ENCODE measurements at places on chromosomes 7 and 10.

DNA sequence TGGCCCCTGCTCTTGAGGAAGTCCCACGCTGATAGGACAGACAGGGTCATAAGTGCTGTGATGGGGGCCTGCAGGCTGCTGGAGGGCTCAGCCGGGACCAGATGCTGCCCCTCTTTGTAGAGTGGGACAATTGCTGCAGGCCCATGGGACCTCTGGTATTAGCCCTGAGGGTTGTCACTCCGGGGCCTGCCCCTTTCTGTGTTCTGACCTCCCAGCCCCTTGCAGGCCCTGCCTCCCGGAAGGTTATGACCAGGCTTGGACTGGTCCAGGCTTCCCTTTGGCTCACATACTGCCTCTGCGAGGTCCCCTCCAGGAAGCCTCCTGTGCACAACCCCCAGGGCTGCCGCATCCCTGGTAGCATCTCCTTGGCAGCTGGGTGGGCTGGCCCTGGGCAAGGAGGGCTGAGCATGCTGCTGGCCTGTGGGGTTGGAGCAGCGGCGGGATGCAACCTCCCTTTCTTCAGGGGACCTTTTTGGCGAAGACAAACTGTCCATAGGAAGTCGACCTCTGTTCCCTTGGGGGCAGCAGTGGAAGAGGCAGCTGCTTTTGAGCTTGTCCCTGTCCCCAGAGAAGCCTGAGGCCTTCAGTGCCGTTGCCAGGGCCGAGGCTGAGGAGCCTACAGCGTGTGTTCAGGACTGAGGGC, 8.8 kb downstream of the LIMK1 start:
- DNase-seq = no peak

DNA sequence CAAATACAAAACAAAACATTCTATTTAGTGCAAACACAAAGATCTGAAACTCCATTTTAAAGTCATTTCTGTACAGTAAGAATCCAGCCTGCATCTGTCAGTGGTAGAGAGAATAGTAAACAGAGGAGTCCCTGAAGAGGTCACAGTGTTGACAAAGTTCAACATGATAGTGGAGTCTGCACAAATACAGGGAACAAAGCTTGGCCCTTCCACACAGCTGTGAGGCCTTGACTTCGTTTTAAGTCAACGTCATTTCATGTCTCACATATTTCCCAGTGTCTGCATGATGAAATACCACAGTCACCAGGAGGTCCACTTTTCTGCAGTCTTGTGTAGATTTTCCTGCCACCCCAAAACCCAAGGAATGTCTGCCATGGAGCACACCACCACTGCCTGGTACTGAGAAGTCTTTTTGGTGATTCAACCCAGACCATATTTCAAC, 33.0 kb downstream of the CYP26A1 start:
- DNase-seq = no peak

GRCh38 chr7:127715272-127715671, 63.3 kb downstream of the SND1 start:
- DNase-seq = no peak

GRCh38 chr7:145224775-145225174, 388.9 kb upstream of the TPK1 start:
- DNase-seq = no peak

- no peak for DNase-seq
Measured at GRCh38 chr10:24962995-24963394, 10.6 kb upstream of the PRTFDC1 start.

GRCh38 chr10:130487566-130487965, 351.4 kb downstream of the GLRX3 start:
- no peak for DNase-seq

GRCh38 chr10:52197098-52197497, 117.0 kb upstream of the DKK1 start:
- DNase-seq = no peak

DNA sequence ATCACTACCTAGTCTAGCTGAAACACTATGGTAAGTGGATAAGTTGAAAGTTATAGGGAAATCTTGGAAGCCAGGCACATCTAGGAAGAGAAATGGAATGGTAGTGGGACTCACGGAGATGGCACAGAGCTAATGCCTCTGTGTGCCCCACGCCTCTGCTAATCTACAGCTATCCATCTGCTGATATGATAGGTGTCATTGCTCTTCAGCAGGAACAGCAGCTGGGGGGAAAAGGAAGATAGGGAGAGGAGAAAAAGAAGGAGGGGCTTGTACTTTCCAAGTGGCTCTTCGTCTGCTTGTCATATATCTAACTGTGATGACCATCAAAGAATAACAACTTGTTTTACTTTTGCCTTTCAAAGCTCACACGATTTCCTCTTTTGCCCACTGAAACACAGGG, 1199.1 kb upstream of the SORCS1 start:
- no peak for DNase-seq

GRCh38 chr10:20492447-20492846, 404.7 kb downstream of the NEBL start:
- no peak for DNase-seq

DNA sequence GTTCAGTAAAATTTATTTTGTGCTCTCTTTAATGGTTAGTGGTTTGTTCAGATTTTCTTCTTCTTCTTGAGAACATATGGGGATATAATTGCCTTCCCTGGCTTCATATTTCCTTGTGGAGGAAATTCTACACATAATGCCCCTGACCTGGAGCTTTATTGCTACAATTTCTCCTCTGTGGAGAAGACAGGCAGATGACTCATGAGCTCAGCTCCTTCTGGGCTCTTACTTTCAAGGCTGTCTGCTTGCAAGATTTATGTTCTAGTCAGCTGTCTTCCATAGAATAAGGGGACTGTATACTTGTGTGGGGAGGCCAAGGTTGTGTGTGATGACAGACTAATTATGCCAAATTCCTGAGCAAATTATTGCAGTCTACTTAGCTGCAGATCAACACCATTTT, 1.6 kb downstream of the LRRD1 start:
- no peak for DNase-seq

DNA sequence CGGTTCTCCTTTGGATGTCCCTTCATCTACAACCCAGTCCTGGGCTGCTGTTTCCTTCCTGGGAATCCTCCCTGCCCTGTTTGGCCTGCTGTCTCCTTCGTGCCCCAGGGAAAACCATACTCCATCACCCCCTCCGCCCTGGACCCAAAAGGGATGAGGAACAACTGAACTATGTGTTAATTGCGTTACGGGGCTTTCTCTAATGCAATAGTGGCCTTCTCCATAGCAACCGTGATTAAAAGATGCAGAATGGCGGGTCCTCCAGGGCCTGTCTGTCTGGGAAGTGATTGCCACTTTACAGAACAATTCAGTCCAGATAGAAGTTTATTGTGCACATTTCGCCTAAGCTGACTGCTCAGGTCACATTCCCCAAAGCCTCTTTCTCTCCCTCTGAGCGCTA, 112.0 kb upstream of the FGFR2 start:
- DNase-seq = no peak

DNA sequence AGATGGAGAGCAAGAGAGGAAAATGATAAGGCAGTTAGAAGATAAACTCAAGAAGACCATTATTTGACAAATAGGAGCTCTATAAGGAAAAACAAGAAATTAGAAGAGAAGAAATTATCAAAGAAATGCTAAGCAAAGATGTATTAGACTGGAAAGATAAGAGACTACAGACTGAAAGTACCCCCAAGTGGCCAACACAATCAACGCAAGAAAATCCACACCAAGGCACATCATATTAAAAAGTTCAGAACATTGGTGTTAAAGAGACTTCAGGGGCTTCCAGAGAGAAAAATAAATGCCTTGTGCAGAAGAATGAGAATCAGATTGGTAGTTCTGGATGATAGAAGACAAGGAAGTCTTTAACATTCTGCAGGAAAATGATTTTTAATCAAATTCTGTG, 46.0 kb downstream of the SH2D4B start:
- DNase-seq = no peak

DNA sequence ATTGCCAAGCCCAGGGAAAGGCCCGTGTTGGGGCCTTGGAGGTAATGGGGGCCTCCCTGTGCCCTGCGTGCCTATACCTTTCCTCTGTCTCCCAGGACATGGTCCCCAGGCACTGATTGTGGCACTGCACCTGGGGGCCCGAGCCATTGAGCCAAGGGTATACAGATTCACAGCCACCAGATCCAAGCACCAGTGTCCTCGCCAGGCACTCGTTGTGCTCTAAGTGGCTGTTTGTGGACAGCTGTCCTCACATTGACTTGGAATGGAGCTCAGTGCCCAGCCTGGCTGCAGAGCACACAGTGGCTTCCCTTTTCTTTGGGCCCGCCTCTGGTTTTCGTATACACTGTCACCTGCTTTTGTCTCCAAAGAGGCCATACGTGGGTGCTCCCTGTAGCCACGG, 72.0 kb upstream of the BTBD16 start:
- no peak for DNase-seq

- DNase-seq = no peak
Measured at GRCh38 chr10:46050941-46051623, 5.0 kb upstream of the MSMB start.

GRCh38 chr7:36045326-36045725, 107.7 kb upstream of the EEPD1 start:
- no peak for DNase-seq

DNA sequence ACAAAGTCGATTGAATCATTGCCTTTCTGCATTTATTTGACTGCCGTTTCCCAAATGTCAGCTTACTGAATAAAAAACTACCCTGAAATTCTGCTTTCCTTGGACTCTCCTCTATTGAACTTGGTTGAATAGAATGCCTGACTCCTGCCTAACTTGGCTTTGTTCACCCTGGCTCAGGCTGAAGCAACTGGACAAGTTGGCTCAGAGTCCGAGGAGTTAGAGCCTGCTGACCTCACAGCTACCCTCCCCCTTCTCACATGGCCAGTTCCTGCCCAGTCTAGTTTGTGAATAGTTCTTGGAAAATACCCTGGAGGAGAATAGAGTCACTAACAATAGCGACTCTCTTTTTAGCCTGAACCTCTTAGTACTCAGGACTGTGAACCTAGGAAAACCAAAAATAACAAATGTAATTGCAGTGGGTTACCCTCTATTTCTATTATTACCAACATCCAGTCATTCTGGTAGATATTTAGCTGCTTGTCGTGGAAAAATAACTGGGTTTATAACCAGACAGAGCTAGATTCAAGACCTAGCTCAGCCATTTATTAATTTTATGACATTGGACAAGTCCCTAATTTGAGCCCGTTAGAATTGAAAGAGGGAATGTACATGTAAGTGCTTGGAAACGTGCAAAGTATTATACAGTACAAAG, 17.3 kb upstream of the NRBF2 start:
- DNase-seq = no peak

GRCh38 chr10:5949009-5949759, 28.2 kb downstream of the IL15RA start:
- DNase-seq = peak; percentile 26

DNA sequence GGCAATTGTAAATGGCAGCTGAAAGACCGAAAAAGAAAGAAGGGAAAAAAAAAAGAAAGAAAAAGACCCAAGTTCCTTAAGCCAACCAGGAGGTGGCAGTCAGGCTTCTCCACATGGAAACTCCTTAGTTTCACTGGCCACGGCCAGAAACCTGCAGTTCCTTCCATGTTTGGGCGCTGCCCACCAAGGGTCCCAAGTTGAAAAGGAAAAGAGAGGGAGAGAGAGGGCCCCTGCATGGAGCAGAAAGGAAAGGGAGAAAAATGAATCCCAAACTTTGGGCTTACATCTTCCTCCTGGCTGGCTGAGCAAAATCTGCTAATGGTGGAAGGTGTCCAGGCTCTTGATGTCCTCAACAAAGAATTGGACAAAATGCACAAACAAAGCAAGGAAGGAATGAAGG, 31.8 kb upstream of the ABCA13 start:
- DNase-seq = no peak

GRCh38 chr7:73828107-73828803, 2.5 kb upstream of the CLDN4 start:
- no peak for DNase-seq

GRCh38 chr10:21534604-21535493, 817 bp downstream of the MLLT10 start:
- no peak for DNase-seq

GRCh38 chr10:131795761-131796160, 105.0 kb upstream of the PPP2R2D start:
- DNase-seq = no peak

- DNase-seq = no peak
Measured at GRCh38 chr10:61455656-61456055, 2.5 kb upstream of the TMEM26 start.

DNA sequence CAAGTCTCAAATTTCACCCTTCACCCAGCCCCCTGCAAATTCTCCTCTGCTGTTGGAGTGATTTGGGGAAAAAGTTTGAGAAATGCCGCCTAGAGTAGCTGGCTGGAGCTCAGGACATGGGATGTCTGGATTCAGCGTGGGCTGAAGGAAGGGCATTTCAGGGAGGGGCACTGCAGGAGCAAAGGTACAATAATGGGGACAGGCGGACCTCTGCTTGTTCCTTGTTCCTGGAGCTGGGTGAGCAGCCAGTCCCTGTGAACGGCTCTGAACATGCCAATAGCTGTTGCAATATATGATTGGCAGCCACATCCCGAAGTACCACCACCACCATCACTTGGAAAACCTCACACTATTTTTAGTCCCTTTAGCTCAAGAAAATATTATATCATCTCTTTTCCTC, 23.4 kb downstream of the ADRA2A start:
- no peak for DNase-seq

DNA sequence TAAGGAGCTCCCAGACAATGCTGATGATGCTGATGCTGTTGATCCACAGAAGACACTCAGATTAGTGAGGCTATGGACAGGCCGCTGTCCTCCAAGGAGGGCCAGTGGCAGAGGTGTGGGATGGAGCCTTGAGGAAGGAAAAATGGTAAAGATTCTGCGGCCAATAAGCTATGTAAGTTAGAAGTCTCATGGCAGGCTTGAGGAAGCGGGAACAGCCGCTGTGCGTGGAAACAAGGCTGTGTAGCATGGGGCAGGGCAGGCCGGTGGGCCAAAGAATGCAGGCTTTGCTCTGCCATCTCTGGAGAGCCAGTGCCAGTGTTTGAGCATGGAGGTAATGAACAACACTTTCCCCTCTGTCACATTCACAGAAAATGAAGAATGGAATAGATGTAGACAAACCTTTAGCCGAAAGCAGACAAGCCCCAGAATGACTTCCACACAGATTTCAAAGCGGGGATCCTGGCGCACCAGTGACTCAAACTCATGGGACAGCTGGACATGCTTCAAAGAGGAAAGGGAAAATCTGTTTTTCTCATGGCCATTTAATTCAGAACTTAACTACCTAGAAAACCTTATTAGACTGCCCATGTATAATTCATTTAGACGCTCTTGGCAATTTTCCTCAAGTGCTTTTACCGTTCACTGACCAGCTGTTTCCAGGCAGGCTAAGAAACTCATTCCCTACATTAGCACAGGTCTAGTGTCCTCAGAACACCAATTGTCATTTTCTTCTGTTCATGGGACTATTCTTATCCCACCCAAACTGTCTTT, 16.9 kb upstream of the FIGNL1 start:
- DNase-seq = no peak
